ENCODE measurements at places on chromosomes 7 and 10.

DNA sequence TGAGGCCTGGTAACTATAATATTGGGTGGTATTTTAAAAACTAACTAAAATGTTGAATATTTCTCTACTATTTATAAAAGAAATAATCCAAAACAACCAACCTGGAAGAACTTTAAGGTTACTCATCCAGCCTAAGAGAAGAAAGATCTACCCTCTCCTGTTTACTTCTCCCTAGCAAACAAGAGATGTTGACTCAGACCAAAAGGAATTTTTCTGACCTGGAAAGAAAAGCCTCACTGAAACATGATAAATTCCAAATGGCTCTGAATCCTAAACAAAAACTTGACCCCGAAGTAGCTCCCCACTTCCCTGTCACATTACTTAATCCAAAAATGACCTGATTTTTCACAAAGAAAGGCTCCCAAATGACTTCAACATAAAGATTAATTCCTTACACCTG, 101.2 kb downstream of the PARD3 start:
- DNase-seq = no peak

- DNase-seq = no peak
These were observed 44.3 kb downstream of the TET1 start for GRCh38 chr10:68604441-68604840.

DNA sequence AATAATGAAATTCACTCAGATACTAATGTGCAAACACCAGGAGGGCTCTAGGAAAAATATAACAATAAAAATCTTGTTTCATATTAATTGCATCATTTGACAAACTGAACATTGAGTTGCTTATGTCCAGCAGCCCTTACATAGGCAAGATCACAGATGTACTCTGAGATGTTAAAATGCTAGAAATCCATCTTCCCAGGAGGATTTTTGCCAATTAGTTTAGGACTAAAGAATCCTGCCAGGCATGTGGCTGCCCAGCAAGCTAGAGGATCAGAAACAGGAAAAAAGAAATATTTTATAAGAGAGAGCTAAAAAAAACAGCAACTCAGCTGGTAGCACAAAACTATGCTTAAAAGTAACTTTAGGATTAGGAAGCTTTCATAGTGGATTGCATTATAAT, 407.8 kb downstream of the NXPH1 start:
- no peak for DNase-seq

DNA sequence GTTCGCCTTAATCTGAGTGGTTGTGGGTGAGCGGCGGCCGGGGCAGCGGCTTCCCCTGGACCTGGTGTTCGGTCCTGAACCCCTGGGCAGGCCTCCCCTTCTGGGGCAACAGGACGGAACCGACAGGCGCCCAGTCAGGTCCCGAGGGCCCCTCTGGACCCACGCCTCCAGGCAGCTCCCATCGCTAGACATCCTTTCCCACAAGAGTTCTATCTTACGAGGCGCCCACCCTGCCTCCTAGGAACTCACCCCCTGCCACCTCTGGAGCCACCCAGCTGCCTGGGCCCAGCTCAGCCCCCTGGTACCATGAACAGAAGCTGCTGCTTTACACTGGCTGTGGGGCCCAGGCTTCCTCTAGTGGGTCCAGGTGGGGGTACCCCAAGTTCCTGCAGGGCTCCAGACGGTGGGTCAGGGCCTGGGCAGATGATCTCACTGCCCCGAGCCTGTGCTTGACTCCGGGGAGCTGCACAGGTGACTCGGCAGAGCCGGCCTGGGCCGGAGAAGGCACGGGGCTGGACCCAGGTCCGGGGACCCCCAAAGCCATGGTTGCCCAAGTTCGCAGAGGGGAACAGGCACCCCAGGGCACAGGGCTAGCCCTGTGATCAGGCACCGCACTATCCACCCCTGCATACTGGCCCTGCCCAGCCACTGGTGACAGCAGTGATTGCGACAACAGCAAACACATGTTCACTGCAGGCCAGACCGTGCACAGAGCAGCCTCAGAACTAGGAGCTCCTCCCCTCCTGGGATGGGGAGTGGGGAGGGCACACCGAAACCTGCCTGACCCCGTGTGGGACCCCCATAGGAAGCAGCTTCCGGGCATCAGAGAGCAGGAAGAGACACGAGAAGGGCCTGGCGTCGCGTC, 180.3 kb downstream of the ELFN1 start:
- DNase-seq = no peak

- no peak for DNase-seq
These were observed 243.6 kb downstream of the KCNMA1 start for GRCh38 chr10:77393821-77394501.

GRCh38 chr10:63093227-63093626, 39.9 kb upstream of the NRBF2 start:
- no peak for DNase-seq

DNA sequence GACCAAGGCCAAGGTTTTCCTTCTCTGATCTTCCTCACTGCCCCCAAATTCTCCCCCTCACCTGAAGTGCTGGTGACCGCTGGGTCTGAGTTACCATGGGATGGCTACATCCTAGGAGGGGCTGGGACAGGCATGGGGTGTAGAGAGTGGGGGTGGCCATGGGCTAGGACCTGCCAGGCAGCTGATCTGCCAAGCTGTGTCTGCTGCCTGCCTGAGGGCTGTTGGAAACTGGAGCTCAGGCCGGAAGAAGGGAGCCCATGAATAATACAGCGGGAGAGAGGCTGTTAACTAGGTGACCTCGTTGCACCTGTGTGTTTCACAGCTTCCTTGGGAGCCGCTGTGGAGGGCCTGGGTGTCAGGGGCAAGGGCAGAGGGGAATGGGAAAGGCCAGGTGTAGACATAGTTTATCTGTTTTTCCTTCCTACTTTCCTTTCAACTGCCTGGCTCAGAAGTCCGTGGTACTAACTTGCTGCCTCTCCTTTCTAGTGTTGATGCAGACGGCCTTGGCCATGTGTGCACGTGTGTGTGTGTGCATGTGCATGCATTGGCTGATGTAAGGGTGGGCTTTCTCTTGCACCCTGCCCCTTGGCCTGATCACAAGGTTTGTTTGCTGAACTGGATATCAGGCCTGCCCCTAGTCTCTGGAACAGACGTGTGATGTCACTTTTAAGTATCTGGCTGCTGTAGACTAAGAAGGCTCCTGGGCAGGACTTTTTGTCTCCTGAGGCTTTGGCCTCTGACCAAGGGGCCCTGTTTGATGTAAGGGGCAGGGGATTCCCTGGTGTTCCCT, 11.9 kb downstream of the CDH23 start:
- DNase-seq = no peak

- DNase-seq = no peak
These were observed 309.9 kb downstream of the GPAM start for GRCh38 chr10:111873621-111874135.

GRCh38 chr7:40297741-40298311, 163.0 kb downstream of the SUGCT start:
- DNase-seq = no peak

GRCh38 chr7:153641199-153641598, 411.0 kb upstream of the DPP6 start:
- no peak for DNase-seq

DNA sequence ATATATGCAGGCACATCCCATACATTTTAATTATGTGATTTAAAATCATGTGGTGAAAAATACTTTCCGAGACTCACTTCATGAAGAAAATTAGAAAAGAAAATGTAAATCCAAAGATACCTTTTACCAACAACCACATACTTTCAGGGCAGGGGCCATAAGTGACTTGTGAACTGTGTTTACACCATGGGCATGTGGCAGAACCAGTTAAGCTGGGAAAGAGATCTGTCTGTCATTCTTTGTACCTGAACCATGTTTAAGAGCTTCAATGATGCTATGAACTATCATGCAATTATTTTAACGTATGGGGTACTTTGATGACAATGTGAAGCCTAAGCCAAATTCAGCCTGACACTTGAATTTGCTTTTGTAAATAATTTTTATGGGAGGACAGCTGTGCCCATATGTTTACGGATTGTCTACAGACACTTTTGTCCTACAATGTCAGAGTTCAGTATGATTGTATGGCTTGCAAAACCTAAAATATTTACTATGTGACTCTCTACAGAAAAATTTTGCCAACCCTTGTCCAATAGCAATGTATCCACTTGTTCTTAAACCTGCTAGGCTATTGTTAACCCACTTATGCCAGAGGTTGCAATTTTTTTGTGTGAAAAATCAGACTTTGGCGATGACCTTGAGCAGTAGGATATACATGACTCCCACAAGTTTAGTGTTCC, 654.6 kb downstream of the TNS3 start:
- DNase-seq = no peak
